Neuronal stem cell (in vitro differentiated cells): ENCODE measurements at places on chromosomes 6 and 20.
A peak's percentile ranks its signal among the peaks of the same experiment; 100 is the strongest.

DNA sequence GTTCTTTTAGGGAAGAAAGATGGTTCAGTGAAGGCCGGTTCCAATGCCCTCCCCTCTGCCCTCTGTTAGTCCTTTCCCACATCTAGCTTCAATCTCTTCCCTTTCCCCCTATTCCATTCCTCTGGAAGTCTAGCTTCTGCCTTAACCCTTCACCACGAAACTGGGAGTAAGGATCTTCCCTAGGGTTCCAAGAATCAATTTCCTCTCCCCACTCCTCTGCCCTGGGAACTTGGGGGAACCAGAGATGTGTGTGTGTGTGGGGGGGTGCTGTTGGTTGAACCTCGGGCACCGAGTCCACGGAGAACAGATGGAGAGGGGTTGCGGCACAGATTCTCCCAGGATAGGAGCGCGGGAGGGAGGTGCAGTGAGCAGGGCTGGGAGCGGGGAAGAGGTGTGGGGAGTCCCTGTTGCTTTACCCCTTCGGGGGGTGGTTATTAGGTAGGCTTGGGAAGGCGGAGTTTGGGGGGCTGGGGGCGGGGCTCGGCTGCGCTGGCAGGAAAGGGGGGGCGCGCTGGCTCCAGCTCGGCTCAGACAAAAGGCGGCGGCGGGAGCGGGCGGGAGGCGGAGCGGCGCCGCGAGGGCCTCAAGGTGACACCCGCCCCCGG, at the start of gene TMEM151B:
TMEM151B (plus strand) TSS at position 530 of the 605 bp plus-strand sequence. CDS start 293 bp downstream, outside the sequence.
- H3K36me3 ChIP-seq: peaks cover 20% of the 10 kb centered on the region
- H3K4me3 ChIP-seq: peak within 1 kb of the TSS; percentile 78
- H3K4me1 ChIP-seq: peaks cover 40% of the 10 kb centered on the region
- DNase-seq: no peak
- H3K27me3 ChIP-seq: no peaks in the 10 kb centered on the region

DNA sequence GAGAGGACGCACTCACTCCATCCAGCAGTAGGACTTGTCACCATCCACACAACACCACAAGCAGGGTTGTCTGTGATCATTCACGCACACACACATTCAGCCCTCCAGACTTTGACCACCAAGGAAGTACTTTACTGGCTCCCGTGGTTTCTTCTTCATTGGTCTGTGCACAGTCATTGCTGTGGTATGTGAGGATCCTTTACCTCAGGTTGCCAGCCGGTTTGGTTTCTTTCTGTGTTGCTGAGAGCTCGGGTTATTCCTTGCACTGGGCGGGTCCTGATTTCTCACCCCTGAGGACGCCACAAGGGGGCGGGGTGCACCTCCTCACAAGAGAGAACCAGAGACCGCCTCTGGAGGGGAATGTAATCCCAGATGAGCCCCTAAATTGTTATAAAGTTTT, 11.2 kb downstream of the SLC35A1 start:
- no peaks in the 10 kb centered on the region for H3K27me3 ChIP-seq
- H3K27ac ChIP-seq: no peak overlapping the region
- no peak overlapping the region for H3K4me3 ChIP-seq
- peak; percentile 11 for DNase-seq
- peaks cover 5% of the 10 kb centered on the region for H3K4me1 ChIP-seq

DNA sequence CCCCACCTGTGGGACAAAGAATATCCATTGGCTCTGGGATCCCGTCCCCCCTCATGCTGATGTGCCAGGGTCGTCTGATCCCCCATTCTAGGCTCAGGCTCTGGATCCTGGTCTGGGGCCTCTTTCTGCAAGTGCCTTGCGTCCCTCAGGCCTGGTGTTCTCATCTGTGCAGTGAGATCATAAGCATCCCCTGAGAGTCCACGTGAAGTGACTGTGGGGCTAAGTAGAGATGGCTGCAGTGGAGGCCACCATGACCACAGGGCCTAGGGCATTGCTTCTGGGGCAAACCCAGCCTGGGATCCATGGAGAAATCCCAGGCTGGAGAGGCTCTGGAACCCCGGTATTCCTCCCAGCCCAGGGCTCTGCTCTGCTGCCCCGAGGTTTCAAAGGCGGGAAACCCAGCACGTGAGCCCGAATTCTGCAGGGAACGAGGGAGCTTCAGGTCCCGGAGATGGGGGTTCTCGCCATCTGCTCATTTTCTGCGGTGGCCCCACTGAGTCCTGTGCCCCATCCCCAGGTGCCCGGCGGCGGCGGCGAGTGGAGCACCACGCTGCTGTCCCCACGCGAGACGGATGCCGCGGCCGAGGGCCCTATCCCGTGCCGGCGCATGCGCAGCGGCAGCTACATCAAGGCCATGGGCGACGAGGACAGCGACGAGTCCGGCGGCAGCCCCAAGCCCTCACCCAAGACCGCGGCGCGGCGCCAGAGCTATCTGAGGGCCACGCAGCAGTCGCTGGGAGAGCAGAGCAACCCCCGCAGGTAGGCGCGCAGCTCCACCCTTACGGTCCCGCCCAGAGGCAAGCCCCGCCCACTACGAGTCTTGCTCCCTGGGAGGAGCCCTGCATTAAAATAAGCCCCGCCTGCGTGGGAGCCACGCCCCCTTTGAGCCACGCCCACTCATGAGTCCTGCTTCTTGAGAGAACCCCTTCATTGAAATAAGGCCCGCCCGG, 105.5 kb upstream of the MYL9 start:
- peaks cover 2% of the 10 kb centered on the region for H3K4me1 ChIP-seq
- no peak overlapping the region for H3K27ac ChIP-seq
- no peaks in the 10 kb centered on the region for H3K27me3 ChIP-seq

DNA sequence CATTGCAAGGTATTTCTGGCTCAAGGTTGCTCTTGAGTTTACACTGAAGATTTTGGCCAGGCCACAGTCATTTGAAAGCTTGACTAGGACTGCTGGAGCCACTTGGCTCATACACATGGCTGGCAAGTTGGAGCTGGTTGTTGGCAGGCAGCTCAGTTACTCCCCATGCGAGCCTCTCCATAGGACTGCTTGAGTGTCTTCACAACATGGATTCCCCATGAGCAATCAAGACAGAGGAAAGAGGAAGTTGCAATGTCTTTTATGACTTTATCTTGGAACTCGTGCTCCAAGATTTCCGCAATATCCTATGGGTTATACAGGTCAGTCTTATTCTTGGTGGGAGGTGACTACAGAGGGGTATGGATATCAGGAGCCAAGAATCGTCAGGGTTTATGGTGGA, 1.4 kb upstream of the MANBAL start:
- peaks cover 2% of the 10 kb centered on the region for H3K4me1 ChIP-seq
- no peak for DNase-seq
- no peaks in the 10 kb centered on the region for H3K36me3 ChIP-seq

DNA sequence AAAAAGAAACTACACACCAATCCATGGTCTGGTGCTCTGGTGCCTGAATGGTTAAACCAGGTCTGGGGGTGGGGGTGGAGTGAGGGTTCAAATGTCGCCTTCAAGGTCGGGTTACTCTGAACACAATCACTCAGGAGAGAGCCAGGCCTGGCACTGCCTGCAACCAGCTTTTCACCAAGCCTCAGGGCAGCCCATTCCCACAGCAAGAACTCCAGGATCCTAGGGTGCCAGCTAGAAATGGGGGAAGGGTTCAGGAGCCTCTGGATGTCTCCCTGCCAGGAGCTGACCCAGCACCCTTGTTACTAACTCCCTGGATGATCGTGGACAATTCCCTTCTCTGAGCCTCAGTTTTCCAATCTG, 6.7 kb downstream of the SDC4 start:
- DNase-seq: no peak
- no peaks in the 10 kb centered on the region for H3K36me3 ChIP-seq
- no peak overlapping the region for H3K27ac ChIP-seq
- no peaks in the 10 kb centered on the region for H3K27me3 ChIP-seq
- H3K4me1 ChIP-seq: peaks cover 49% of the 10 kb centered on the region
- peak overlapping the region; percentile 33 for H3K4me3 ChIP-seq

DNA sequence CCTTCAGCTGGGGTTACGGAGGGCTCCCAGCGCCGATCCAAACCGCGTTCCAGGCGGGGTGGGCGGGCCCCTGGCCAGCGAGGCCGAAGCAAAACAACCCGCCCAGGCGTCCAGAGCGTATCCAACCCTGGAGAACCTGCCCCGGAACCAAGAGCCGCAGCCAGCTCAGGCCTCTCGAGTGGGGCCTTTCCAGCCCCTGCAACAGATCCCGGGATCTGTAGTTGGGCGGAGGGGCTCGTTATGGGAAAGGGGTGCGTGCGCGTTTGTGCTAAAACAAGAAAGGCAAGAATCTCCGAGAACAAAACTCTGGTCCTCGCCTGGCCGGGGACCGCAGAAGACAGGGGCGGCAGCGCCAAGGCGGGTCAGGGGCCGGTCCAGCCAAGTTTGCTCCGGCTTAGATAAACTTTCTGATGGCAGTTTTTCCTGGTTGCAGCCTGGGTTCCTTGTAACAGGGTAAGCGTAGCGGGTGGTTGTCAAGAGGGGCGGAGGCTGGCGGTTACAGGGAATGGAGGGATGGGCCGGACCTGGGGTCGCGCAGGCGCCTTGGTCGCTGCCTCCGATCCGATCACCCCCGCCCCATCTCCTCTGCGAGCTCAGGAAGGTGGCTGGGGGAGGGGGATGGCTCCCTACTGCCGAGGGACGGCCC, 448 bp upstream of the RIN2 start:
- H3K4me3 ChIP-seq: peak overlapping the region; percentile 84
- peaks cover 4% of the 10 kb centered on the region for H3K4me1 ChIP-seq
- DNase-seq: peak; percentile 92
- H3K27ac ChIP-seq: peak overlapping the region; percentile 68

DNA sequence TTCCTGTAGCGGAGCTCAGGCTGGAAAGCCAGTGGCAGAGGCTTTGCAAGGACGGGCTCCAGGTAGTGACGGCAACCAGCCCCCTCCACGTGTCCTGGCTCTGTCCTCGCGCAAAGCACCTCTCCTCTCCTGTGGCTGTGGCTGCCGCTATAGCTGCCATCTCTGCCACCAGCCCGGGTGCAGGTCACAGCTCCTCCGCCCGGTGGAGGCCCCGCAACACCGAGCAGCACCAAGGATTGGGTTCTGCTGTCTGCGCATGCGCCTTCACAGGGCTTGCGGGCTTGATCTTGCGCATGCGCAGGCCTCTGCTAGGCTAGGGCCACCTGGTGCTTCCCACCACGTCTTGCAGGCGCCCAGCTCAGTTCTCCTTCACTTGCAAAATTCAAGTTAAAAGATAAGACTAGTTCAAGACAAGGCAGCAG, 625.4 kb downstream of the QKI start:
- no peak overlapping the region for H3K4me3 ChIP-seq
- no peak overlapping the region for H3K27ac ChIP-seq
- no peaks in the 10 kb centered on the region for H3K36me3 ChIP-seq
- DNase-seq: no peak
- H3K27me3 ChIP-seq: no peaks in the 10 kb centered on the region

DNA sequence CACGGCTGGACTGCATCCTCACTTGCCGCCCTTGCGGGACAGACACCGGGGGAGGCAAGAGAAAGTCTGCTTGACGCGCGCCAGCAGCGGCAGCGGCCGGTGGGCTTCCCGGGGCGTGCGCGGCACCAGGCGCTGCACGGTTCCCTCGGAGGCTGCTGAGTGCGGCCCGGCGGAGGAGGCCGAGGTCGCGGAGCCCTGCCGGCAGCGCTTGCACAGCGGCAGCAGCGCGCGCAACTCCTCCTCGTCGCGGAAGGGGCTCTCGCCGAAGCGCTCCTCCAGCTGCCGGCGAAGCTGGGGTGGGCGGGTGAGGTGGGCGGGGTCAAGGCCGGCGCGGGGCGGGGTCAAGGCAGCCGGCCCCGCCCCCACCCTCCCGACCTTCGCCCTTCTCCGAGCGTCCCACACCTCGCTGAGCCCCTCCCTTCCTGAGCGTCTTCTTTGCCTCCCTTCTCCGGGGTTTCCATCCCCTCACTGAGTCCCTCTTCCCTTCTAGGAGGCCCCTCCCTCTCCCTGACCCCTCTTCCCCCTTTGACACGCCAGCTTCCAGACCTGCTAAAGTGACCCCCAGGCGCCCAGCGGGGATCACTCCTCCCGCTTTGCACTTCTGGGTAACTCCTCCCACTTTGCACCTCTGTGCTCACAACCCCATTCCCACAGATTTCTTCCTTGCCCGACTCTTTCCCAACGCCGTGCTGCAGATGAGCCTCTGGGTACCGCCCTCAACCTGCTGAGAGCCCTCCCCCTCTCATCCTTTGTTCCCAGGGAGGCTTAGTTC, 8.8 kb downstream of the DUSP15 start:
- peak overlapping the region; percentile 87 for H3K4me3 ChIP-seq
- H3K27me3 ChIP-seq: peaks cover 4% of the 10 kb centered on the region
- H3K27ac ChIP-seq: peak overlapping the region; percentile 80
- peaks cover 33% of the 10 kb centered on the region for H3K36me3 ChIP-seq
- DNase-seq: peak; percentile 85

GRCh38 chr6:43082806-43083655, 6.9 kb downstream of the PTK7 start:
- H3K4me3 ChIP-seq: no peak overlapping the region
- no peak for DNase-seq
- H3K27ac ChIP-seq: no peak overlapping the region
- H3K27me3 ChIP-seq: no peaks in the 10 kb centered on the region
- H3K4me1 ChIP-seq: no peaks in the 10 kb centered on the region

DNA sequence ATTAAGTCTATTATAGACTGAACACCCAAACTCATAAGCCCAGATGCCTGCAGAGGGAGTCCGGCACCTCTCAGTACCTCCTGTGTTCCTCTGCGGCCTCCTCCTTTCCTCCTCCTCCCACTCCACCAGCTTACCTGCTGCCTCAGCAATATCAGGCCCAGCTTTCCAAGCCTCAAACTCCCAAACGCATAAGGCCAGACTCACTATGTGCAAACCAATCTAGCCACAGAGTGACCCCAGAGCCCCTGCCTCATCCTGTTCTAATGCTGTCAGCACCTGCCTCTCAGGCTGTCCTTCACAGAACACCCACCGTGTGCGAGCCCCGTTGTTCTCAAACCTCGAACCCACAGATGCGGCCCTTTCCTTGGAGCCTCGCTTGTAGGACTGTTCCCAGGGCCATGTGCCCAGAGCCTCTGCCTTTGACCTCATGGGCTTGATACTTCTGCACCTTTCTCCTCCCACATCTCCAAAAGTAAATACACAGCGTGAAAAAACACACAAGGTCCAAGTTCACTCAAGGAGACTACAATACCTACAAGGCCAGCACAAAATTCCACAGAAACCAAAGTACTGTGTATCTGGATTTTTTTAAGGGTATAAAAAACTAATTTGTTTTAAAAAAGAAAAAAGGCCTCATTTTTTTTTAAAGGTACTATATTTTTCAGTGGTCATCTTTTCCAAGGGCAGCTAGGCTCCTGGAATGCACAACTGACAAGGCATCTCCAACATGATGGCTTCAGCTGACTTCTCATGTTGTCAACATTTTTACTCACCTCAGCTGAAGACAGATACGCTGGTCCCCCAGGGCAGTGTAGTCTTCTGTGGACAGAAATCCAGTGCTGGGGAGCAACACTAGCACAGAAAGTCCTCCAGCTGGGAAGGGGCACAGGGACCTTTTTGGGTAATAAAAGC, 52.3 kb downstream of the ABHD12 start:
- H3K36me3 ChIP-seq: peaks cover 2% of the 10 kb centered on the region
- H3K27me3 ChIP-seq: no peaks in the 10 kb centered on the region
- H3K4me1 ChIP-seq: peaks cover 5% of the 10 kb centered on the region
- DNase-seq: no peak
- no peak overlapping the region for H3K27ac ChIP-seq
- no peak overlapping the region for H3K4me3 ChIP-seq

DNA sequence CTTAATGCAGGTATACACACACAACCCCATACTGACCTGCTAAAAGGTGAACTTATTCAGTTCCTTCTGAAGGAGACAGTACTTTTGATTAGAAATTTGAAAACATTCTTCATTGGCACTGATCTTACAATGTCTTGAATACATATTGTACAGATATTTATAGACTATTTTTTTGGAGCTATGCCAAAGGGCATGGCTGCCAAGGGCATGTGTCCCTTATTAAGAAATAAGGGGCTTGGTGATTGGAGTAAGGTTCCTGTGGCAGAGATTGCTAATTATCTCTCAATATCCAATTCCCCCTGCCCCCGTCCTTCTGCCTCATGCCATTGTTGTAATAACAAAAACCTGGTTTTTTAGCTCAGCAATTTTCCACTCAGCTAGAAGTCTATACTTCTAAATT, 355.9 kb downstream of the FARS2 start:
- H3K27me3 ChIP-seq: no peaks in the 10 kb centered on the region
- peaks cover 1% of the 10 kb centered on the region for H3K4me1 ChIP-seq
- no peak overlapping the region for H3K4me3 ChIP-seq
- no peak overlapping the region for H3K27ac ChIP-seq
- no peak for DNase-seq
